Right lung (tissue), 10 donors: ENCODE measurements at places on chromosomes 4 and X. TPM values are rescaled to one million over a fixed set of nuclear protein-coding genes. Genes with fewer than 3 reads are reported as not detected.

The SERTM2 gene
- 0.05 TPM for polyA plus RNA-seq

The TEX11 gene
- not detected for polyA plus RNA-seq

The USP17L22 gene
- polyA plus RNA-seq, result not detected

GRCh38 chr4:156779042-156779441 is 192.6 kb downstream of the PDGFC start:
- DNase-seq, result no peak

The ETDA gene
- 0.29 TPM for polyA plus RNA-seq

The CXXC4 gene
- 10.1 TPM for polyA plus RNA-seq

DNA sequence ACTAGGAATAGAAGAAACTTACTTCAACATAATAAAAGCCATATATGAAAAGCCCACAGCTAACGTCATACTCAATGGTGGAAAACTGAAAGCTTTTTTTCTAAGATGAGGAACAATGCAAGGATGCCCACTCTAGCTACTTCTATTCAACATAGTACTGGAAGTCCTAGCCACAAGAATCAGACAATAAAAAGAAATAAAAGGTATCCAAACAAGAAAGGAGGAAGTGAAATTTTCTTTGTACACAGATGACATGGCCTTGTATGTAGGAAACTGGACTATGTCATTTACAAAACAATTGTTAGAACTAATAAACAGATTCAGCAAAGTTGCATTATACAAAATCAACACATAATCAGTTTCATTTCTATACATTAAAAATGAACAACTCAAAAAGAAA is 25.5 kb upstream of the NXT2 start:
- DNase-seq, result no peak

DNA sequence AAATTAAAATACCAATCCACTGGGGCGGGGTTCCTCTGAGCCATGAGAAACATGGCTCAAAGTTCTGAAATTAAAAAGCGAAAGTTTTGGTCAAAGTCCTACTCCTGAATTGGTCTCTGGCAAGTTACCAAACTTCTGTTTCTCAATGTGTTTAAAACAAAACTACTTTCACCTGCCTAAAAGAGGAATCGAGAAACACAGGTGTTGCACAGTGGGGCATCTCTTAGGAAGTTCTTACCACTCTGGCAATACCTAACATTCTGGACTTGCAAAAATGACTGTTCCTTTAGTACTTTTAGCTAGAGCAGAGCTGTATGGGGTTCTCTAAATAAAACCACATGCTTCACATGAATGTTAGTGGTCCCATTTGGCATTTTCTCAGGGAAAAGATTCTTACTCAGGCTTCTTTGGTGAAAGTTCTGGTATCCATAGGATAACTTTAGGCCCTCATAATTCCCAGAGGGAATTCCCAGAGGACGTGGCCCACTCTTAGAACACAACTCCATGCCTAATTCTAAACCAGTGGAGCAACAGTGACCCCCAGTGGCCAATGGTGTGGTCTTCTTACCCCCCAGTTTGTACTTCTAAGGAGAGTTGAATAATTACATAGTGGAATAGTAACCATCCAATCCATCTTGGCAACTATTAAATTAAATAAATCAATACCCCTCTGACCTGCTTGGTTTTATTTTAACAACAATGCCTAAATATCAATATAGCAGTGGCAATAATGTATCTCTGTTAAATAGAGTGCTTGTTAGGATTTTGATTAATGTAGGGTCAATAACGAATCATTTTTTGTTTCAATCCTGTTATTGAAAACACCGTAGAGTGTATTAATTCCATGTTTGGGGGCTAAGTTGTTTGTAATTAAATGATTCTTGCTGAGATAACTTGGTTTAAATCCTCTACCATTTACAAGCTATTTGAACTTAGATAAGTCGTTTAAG is 21.9 kb downstream of the BMP3 start:
- no peak for DNase-seq

DNA sequence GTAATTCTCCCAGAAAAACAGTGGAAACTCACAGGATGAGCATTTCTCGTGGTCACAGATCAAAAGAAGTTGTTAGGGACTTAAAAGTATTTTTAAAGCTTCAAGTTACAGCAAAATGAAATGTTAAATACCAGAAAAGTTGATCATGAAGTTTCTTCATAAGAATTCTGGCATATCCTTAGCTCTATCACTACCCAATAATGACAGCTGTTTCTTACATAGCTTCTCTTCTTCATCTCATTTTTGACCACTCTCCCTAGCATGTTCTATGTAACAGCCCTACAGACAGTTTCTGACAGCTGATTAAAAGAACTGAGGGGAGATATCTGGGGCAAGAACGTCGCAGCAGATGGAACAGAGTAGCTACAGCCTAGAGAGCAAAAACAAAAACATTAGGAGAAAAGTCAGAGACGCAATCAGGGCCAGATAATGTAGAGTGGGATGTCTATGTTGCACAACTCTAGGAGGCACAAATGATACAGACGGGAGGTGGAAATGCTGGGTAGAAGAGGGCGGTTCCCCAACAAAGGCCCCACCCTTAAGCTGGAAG is 108.7 kb downstream of the CORIN start:
- DNase-seq, result peak; percentile 55

DNA sequence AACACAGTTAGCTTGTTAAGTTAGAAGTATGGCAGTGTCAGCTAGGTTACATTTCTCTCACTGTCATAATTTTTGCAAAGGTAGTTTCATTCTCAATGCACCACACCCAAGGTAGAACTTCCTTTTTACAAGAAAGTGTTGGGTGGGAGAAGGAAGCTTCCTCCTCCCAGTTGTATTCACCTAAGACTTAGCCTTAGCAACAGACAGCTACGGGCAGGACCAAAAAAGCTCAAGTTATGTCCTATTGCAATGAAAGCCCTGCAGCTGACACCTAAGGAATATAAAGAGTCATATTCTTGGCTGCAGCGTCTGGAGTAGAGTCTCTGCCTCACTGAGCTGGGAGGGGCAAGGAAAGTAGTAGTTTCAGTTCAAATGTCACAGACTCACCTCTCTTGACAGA is 25.1 kb upstream of the PRDM8 start:
- DNase-seq, result no peak

The GLOD5 gene
- 1.7 TPM for polyA plus RNA-seq

GRCh38 chr4:164204434-164204833 is 549.5 kb upstream of the SMIM31 start:
- DNase-seq, result no peak

The HSFX4 gene
- 0.36 TPM for polyA plus RNA-seq

DNA sequence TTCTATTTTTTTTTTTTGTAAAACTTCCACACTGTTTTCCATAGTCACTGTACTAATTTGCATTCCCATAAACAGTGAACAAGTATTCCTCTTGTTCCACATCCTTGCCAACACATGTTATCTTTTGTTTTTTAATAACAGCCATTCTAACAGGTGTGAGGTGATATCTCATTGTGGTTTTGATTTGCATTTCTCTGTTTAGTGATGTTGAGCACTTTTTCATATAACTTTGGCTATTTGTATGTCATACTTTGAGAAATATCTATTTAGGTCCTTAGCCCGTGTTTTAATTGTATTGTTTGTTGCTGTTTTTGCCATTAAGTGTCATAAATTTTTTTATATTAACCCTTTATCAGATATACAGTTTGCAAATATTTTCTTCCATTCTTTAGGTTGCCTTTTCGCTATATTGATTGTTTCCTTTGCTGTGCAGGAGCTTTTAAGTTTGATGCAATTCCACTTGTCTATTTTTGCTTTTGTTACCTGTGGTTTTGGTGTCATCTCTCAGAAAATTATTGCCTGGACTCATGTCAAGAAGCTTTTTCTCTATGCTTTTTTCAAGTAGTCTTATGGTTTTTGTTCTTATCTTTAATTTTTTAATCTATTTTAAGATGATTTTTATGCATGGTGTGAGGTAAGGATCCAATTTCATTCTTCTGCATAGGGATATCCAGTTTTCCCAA is 27.9 kb upstream of the NDNF start:
- no peak for DNase-seq

DNA sequence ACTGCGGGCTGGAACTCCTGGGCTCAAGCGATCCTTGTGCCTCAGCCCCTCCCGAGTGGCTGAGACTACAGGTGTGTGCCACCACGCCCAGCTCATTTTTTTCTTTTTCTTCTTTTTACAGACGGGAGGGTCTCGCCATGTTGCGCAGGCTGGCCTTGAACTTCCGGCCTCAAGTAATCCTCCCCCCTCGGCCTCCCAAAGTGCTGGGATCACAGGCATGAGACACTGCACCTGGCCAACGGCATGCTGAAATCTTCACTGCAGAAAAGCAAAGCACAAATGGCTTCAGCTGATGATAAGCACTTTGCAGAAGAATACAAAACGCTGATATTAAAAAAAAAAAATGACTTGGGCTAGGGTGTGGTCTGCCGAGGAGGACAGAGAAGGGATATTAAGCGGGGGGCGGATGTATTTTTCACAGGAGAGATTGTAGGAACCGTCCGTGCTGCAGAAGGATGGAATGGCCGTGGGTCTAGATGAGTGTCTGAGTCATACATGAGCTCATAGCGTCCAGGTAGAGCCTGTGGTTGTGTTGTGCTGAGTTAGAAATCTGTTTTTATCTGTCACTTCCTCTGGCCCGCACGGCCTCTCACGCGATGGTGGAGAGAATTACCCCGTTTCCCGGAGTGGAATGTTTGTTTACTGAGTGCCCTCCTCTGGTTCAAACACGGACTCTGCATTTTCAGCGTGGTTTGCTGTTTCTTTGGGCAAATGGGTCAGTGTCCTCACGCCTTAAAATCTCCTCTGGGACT is 8.5 kb upstream of the AKAP17A start:
- DNase-seq, result no peak

GRCh38 chrX:22110729-22111494 is 78.8 kb downstream of the PHEX start:
- no peak for DNase-seq

DNA sequence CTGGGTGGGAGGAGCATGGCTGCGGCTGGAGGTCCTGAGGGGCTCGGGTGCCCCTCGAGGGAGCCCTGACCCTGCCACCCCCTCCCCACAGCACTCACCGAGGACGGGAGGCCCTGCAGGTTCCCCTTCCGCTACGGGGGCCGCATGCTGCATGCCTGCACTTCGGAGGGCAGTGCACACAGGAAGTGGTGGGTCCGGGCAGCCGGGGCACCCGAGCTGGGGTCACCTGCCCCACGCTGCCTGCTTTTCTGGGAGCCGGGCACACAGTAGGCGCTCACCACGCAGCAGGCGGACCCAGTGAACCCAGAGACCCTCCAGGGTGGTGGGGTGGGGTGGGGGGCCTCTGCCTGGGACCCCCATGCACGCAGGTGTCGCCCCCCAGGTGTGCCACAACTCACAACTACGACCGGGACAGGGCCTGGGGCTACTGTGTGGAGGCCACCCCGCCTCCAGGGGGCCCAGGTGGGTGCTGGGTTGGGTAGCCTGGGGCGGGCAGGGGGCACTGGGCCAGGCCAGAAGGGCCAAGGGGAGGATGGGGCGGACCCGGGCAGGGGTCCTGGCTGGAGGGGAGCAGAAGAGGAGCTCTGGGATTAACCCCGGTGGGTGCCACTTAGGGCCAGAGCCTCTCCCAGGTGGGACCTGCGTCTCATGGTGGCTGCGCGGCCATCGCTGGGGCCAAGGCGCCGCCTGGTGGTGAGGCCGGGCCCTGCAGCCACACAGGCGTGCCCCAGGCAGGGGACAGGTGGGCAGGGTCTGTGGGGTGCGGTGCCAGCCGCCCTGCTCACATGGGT is 1.4 kb downstream of the HGFAC start:
- peak; percentile 20 for DNase-seq

The AKAP14 gene
- 5.5 TPM for polyA plus RNA-seq

The ARHGAP6 gene
- 21.4 TPM for polyA plus RNA-seq

DNA sequence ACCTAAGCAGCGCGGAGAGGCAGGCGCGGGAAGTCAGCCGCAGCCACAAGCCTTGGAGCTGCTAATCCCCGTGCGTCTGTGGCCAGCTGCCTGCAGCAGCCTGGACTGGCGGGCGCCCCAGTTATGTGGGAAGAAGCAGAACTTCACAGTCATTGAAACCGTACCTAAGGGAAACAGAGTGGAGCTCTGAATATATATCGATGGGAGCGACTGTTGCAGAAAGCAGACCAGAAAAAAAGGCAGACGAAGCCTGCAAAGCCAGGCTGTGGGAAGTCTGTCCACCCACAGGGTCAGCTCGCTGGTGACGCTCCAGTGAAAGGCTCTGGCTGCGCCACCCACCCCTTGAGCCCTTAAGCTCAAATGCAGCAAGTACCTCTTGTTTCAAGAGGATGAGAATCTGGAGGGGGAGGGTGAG is 24.7 kb downstream of the KCNE5 start:
- DNase-seq, result no peak

DNA sequence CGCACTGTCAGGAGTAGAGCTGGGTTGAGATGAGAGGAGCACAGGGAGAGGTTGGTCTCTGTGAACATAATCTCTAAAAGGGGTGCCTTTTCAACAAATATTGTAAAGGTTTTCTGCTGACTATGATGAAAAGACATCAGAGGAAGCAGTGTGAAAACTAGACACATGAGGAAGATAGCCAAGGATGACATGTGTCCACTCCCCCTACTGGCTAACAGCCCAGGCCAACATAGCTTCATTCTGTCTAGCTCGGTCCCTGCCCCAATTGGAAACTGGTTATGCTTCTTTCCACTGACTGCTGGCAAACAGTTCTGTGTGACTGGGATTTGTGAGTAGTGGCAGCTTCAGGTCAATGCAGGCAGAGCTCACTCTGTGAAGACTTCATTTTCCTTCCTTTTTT is 115.4 kb upstream of the ESX1 start:
- DNase-seq, result no peak

- no peak for DNase-seq
Measured at GRCh38 chr4:73335679-73336078, 68.4 kb upstream of the ALB start.

The ARMCX2 gene
- polyA plus RNA-seq, result 96.4 TPM

DNA sequence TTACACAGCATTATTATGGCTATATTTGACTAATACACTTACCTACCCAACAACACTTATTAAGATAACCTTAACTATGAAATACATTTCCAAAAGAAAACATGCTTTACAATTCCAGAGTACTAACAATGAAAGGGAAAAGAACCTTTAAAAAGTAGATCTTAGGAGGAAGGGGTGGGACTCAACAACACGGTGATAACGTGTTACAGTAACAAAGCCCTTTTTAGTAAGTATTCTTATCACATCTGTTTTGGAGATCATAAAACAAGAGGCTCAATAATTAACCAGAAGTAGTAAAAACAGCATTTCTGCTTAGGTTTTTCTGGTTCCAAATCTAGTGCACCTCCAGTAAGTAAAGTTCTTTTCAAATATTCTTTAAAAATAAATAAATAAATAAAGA is 202.1 kb upstream of the SLC7A11 start:
- no peak for DNase-seq

DNA sequence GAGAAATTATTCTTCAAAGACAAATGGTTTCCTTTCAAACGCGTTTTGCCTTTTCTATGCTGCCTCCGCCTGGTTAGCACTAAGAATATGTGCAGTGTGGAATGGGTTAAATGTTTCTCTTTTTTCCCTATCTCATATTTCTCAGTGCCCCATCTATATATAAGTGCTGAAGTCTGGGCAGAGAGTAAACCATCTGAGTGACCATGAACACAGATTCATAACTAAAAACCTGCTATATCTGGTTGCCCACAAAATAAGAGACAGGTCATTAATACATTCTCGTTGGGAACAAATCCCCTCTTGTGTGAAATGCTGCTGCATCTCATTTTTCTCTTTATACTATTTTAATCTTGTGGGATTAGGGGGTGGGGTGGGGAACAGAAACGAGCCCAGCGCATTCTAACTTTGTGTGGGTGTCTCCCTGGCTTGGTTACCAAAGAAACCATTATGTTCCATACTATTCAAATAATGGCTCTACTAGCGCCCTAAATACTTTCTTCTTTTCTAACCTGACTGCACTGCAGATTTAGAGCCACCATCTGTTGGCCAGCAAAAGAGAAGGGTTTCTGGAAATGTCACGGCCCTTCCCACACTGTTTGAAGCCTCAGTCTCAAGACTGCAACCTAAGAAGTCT is 42.2 kb upstream of the PTCHD1 start:
- no peak for DNase-seq

The NDUFA1 gene
- polyA plus RNA-seq, result 74.3 TPM
